ENCODE measurements at places on chromosomes 1 and 21.

GRCh38 chr21:22280851-22281250, 1282.6 kb downstream of the NCAM2 start:
- DNase-seq = no peak

- DNase-seq = no peak
Observed at GRCh38 chr1:46401964-46402626, 8.0 kb downstream of the FAAH start.

DNA sequence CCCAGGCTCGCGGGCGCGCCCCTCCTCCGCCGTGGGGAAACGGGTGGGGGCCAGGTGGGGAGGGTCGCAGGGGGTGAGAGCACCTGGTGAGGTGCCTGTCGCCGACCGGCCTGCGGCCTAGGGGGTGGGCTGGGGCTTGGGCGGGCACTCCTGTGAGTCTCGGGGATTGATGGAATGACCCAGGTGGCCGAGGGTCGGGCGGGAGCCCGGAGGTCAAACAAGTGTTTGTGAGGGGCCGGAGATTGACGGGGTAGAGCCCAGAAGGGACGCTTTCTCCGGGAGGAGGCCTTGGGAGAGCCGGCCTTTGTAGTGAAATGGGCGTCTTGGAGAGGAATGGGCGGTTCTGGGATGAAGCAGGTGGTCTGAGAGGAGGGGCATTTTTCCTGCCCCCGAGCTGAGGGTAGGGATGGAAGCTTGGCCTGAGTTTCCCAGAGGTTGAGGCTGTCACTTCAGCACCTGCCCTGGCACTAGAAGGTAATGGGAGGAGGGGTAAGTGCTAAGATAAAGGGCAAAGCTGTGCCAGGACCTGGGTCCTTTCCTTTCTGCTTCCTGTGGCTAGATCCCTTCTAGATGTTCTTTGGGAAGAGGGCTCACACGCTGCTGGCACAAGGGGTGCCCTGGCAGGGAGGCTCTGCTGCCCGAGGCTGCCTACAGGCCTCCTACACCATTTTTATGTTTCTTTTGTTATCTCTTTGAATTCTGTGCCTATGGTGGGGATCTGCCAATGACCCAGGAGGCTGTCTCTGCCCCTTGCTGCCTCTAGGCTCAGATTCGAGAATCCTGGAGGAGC, 56.1 kb downstream of the NDUFS5 start:
- no peak for DNase-seq

GRCh38 chr1:185787238-185787637, 53.0 kb downstream of the HMCN1 start:
- DNase-seq = no peak

DNA sequence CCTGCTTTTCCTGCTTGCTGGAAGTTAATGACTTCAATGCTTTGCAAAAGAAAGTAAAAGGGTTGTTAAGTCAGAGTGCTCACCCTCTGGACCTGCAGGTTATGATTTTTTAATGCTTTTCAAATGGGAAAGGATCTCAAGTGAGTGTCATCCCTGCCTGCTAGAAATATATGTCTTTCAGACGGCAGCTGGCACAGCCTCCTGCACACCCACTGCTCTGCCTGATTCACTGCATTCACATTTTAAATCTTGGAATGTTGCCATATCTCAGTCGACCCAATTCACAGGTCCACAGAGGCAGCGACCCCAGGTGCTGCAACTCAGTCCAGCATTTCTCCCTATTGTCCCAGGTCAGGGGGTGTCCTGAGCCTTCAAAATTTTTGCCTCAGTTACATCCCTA, 10.7 kb downstream of the DUSP23 start:
- no peak for DNase-seq

- DNase-seq = no peak
Observed at GRCh38 chr1:117611121-117611601, 5.3 kb downstream of the TENT5C start.

DNA sequence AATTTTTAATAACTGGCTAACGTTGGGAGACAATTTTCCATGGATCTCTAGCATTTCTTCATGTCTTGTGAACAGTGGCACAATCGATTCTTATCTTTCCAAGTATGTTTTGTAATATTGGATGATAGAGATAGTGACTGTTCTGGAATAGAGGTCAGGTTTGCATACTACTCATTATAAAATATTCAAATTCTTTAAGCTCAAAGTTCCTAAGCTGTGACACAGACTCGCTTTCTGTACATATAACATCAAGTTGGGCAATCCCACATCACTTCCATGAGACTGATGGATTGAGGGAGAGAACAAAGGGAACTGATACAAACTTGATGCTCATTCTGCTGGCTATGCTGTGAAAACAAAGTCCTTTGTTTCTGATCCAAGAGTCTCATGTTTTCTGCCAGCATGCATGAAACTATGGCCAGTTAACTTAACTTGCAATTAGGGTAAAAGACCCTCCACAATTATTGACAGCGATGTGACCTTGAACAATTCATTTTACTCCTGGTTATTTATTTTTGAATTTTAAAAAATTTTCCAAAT, 392.4 kb downstream of the TTLL7 start:
- DNase-seq = no peak

DNA sequence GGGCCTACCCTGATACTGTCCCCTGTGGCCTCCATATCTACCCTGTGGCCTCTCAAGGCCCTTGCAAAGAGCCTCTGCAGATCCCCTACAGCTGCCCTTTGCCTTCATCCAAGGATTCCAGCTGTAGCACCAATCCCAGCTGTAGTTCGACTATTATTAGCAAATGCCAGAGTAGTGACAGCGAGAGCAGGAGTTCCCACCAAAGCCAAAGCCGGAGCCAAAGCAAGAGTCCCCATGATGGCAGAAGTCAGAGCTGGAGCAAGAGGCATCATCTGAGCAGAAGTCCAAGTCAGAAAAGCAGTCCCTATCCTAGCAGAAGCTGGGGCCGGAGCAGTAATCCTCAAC, 2.7 kb downstream of the NSUN4 start:
- DNase-seq = no peak

GRCh38 chr1:211579440-211580302, 710 bp upstream of the SLC30A1 start:
- DNase-seq = no peak

GRCh38 chr1:218332416-218332815, 12.7 kb upstream of the TGFB2 start:
- DNase-seq = no peak

DNA sequence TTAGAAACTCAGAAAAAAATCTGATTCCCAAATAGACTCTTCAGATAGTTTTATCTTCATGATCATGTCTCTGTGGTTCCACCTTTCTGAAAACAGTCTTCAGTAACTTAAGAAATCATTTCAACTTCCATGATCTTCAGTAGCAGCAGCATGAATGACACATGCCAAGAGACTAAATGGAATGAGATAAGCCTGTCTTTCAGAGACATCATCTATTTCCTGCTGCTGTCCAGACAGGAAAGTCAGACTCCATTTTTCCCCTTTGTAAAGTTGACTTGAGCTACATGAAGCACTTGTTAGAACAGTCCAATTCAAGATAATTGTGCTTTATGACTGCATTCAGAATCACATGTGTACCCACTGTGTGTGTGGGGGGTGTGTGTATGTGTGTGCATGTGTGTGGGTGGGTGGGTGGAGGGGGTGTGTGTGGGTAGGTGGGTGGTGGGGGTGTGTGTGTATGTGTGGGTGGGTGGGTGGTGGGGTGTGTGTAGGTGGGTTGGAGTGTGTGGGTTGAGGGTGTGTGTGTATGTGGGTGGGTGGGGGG, 58.8 kb downstream of the CLIC4 start:
- DNase-seq = no peak

- DNase-seq = no peak
Observed at GRCh38 chr1:32394890-32395432, 720 bp upstream of the BSDC1 start.

- DNase-seq = no peak
Observed at GRCh38 chr21:14084068-14084501, 126.7 kb downstream of the LIPI start.

GRCh38 chr1:200624679-200625335, 4.3 kb upstream of the KIF14 start:
- DNase-seq = no peak

GRCh38 chr1:22428672-22429071, 23.0 kb upstream of the ZBTB40 start:
- DNase-seq = no peak

DNA sequence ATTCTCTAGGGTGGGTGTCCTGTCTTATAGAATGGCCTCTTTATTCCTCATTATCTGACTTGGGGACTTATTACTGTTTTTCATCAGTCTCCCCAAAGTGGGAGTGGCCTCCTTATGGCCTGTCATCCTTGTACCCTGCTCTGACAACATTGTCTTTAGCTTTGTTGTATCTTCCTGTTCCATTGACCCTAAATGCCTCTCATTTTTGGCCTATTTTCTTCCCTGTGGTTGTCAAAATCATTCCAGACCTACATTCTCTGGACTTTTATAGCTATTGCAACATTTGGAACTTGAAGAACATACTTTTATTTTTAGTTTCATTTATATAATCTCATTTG, 9.7 kb downstream of the SFT2D2 start:
- no peak for DNase-seq

DNA sequence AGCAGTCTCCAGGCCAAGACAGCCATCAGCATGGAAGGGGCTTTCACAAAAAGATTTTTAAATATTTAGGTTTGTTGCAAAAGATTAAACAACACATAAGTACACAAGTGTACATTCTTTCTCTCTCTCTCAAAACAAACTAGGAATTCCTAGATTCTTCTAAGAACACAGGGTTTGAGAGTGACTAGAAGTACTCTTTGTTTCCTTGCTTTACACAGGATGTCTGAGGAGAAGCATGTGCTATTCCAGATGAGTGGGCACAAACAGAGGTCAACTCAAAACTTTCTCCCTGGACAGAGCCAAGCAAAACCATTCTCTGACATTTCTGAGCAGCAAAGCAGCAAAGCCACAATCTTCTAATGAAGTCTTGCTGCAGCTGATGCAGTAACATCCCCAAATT, 210.6 kb upstream of the HOOK1 start:
- no peak for DNase-seq

DNA sequence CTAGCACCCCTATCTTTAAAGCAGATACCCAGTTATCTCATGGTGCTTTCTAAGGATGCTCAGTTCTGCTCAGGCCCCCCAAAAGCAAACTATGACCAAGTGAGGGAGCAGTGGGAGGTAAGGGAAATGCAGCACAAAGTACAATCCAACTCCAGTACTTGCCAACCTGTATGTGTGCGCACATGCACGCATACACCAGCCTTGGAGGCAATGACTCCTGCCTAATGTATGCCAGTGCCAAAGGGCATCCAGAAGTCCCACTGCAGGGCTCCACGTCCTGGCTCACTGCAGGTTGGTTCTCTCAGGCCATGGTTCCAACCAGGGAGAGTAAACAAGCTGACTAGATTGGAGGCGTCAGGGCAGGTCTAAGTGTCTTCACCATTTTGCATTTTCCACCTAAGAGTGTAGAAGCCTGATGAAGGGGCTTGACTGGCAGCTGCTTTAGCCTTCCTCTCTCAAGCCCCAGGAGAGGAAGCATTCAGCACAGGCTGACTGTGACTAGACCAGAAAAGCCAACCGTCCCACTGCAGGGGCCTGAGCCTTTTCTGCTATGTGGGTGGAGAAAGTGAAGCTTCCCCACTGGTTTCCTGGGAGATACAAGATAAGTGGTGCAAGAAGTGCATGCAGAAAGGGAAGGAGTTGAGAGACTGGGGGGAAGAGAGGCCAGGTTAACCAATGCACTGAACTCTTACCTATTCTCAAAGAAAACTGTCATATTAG, 7.7 kb downstream of the AMIGO1 start:
- DNase-seq = no peak

GRCh38 chr1:106755682-106756406, 300.6 kb upstream of the PRMT6 start:
- DNase-seq = no peak

GRCh38 chr21:44848821-44849521, 24.5 kb downstream of the PTTG1IP start:
- no peak for DNase-seq

Data from T-helper 2 cell (primary cell).